ENCODE measurements at places on chromosomes 2 and 18.

- no peak for DNase-seq
These were observed 3.0 kb upstream of the GPC1 start for GRCh38 chr2:240432430-240432819.

- DNase-seq = no peak
These were observed 17.0 kb upstream of the UGT1A8 start for GRCh38 chr2:233600386-233600785.

GRCh38 chr2:58606799-58607198 is 365.7 kb upstream of the FANCL start:
- no peak for DNase-seq

DNA sequence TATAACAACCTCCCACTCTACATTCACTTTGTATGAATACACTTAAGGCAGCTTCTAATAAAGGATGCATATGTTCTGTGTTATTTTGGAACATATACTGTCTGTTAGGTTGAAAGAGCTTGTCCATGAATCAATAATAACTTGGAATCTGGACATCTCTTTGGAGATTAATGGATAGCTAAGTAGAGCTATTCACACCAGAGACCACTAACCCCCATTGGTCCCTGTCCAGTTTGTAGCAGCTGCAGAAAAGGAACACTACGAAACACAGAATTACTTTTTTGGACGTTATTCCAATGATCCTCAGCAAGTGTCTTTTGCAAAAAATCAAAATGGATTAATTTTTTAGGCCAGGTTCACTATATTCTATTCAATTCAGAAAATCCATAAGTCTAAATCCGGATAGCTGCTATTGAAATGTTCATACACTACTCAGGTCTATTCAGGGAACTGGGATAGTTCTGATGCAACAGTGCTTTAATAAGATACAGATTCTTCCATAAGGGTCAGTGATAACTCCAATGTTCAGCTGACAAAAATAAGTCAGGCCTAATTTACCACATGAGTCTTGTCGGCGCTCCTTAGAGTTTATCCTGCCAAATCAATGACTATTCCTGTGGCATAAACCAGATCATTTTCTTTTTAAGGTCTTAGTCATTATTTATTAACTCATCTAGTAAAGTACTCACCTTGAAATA is 44.2 kb downstream of the NRXN1 start:
- DNase-seq = no peak

- DNase-seq = no peak
These were observed 119.1 kb upstream of the SCN1A start for GRCh38 chr2:166246901-166247300.

- DNase-seq = no peak
These were observed 423.4 kb downstream of the RND3 start for GRCh38 chr2:150063931-150064548.

DNA sequence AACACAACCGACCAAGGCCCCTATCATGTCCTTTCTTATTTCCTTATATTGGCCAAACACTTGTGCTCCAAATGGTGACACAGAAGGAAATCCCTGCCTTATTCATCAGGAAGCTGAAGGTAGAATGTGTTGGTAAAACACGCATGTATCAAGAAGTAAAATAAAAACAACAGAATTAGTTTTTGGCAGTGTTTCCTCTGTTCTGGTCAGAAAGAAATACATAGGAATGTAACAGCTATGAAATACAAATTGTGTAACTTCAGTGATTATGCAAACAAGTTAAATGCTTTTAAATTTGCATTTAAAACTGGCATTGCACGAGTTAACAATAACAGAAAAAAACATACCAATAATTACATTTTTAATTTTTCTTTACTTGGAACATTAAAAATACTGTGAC is 19.3 kb downstream of the ST6GAL2 start:
- DNase-seq = no peak

- no peak for DNase-seq
These were observed 18.6 kb upstream of the MARCO start for GRCh38 chr2:118923371-118923770.

- DNase-seq = no peak
These were observed 49.0 kb upstream of the RAB6C start for GRCh38 chr2:129930451-129930850.

GRCh38 chr2:241036397-241036963 is 38.1 kb downstream of the SNED1 start:
- peak; percentile 24 for DNase-seq

- DNase-seq = no peak
These were observed 293.8 kb upstream of the SLC14A2 start for GRCh38 chr18:45321520-45321919.

DNA sequence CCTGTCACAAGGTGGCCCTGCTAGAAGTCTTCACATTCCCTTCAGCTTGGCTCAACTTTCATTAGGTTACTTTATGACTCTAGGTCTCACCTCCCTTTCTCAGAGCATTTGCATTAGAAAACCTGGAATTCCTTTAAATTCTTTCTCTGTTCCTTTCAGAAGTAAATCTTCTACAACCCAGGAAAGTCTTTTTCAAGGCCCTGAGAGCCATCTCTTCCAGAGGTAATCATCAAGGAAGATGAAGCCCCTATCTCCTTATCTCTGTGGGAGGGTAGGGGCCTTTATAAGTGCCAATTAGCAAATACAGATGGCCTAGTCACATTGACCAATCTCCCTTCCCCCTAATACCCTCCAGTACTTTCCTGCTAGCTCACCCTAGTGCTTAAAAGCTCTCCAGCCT is 848.0 kb upstream of the FAM98A start:
- no peak for DNase-seq

All from stimulated activated CD4-positive, alpha-beta T cell treated with anti-CD3 and anti-CD28 coated beads, TNF-alpha, amount 100 ng/mL, for 4 hours (primary cell).